ENCODE measurements at places on chromosomes 4 and X. TPM values are rescaled to one million over a fixed set of nuclear protein-coding genes. Genes with fewer than 3 reads are reported as not detected.

The GPAT3 gene
- 4.3 TPM for total RNA-seq

GRCh38 chrX:153845195-153845594 is 14.9 kb upstream of the PDZD4 start:
- DNase-seq: no peak

- no peak for DNase-seq
Observed at GRCh38 chrX:118345045-118345463, 852 bp upstream of the WDR44 start.

- DNase-seq: no peak
Observed at GRCh38 chr4:112210777-112211176, 20.8 kb upstream of the AP1AR start.

- no peak for DNase-seq
Observed at GRCh38 chrX:120297923-120298322, 13.3 kb downstream of the TMEM255A start.

DNA sequence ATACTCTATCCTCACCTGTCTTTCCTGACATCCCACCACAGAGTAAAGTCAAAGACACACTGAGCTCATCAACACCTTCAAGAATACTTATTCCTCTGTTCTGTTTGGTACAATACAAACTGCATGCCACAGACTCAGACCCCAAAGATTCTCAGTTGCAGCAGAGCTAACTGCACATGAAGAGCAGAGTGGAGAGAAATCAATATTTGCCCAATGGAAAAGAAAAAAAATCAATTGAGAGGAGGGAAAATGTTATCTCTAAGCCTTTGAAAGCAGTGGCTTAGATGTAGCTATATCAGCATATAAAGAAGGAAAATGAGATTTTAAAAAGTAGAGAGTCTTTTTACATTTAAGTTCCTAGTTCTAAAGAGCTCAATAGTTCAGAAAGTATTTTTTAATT is 180.2 kb downstream of the NWD2 start:
- no peak for DNase-seq

DNA sequence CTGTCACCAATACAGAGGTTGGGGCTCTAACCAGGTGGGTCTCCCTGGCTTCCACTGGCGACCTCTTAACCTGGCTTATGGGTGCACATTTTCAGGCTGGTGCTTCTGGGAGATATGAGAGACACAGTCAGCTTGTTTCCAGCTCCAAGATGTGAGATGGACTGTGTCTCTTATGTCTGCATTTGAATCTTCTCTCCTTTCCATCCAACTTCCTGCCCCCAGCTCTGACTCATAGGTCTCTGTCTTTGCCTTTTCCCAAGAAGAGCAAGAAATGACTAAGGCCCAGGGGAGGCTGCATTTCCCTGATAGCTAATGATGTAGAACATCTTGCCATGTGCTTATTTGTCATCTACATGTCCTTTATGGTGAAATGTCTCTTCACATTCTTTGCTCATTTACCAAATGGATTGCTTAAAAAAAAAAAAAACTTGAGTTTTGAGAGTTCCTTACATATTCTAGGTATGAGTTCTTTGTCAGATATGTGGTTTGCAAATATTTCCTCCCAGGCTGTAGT is 3.2 kb upstream of the UXT start:
- DNase-seq: no peak

The LRBA gene
- 23.0 TPM for total RNA-seq

DNA sequence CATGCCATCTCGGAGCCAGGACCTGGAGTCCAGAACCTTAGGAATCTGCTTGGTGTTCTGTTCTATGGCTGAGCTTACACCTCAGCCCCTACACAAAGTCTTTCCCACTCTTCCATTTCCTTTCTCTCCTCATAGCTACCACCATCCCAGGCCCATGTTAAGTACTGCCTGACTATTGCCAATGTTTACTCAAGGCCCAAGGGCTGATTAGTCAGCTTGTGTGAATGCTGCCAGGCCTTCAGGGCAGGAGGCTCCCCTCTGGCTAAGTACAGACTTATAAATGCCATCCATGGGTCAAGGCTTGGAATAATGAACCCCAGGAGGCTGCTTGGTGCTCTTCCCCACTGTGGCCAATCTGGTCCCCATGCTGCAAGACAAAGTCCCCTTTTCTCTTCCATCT is 411.6 kb upstream of the MAGEB18 start:
- no peak for DNase-seq

GRCh38 chrX:1009771-1010170 is 202.7 kb downstream of the CRLF2 start:
- peak; percentile 36 for DNase-seq

GRCh38 chr4:136831553-136831952 is 700.7 kb downstream of the PCDH18 start:
- no peak for DNase-seq

DNA sequence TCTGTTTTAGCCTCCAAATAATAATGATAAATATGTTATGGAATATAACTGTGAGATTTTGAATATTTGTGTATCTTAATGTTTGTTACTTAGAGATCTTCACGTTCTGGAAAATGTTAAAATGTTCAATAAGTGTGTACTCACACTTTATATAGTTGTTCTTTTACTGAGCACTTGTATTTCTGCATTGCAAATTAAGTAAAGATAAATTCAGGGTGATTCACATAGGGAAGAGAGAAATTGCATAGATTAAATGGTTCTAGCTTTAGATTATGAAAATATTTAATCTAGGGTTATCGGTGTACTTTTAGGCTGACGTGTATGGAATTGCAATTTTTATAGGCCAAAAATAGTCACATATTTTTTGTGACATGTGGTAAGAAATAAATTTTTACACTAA is 148.6 kb downstream of the ARHGAP10 start:
- no peak for DNase-seq

GRCh38 chrX:105191878-105192277 is 28.6 kb downstream of the TEX13A start:
- no peak for DNase-seq

- no peak for DNase-seq
Observed at GRCh38 chr4:74146581-74147129, 11.3 kb upstream of the MTHFD2L start.

The XAGE2 gene
- total RNA-seq: not detected

The SOX3 gene
- total RNA-seq: not detected

The ARAP2 gene
- total RNA-seq: 12.8 TPM

The ZNF718 gene
- total RNA-seq: 5.9 TPM

- DNase-seq: no peak
Observed at GRCh38 chr4:153549405-153549804, 83.2 kb downstream of the TMEM131L start.

DNA sequence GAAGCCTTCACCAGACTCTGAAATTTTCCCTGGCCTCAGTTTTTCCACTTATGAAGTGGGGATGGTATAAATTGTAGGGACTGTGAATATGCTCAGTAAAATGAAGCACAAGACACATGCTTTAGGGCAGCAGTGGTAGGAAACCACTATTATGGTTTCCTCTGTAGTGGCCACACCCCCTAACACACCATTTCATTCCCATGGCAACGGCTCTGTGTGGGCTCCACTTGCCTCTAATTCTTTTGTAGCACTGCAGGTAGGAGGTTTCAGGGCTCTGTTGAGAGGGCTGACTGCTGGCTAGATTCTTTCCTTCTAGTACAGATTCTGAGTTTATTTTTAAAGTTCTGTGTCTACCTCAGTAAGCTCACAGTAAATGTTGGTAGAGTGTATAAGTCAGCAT is 3.5 kb upstream of the VMA21 start:
- DNase-seq: no peak

GRCh38 chr4:153748378-153748777 is 11.4 kb downstream of the RNF175 start:
- peak; percentile 90 for DNase-seq
